ENCODE measurements at places on chromosomes 12 and 14. TPM values are rescaled to one million over a fixed set of nuclear protein-coding genes. Genes with fewer than 3 reads are reported as not detected.

Gene OR6C2
- total RNA-seq, result not detected

Gene CAPZA3
- not detected for total RNA-seq

Gene MOK
- total RNA-seq, result 4.1 TPM

Gene OR4N2
- not detected for total RNA-seq

Gene DAZAP2
- total RNA-seq, result 186 TPM

All from activated CD8-positive, alpha-beta T cell treated with anti-CD3 and anti-CD28 coated beads, Interleukin-2, amount 10 ng/mL, durations not matched to agents 7 days and 5 days (primary cell).